ENCODE measurements at places on chromosomes 11 and 22.
A peak's percentile ranks its signal among the peaks of the same experiment; 100 is the strongest.

- no peak for DNase-seq
Observed at GRCh38 chr11:10002221-10002620, 291.8 kb downstream of the SBF2 start.

DNA sequence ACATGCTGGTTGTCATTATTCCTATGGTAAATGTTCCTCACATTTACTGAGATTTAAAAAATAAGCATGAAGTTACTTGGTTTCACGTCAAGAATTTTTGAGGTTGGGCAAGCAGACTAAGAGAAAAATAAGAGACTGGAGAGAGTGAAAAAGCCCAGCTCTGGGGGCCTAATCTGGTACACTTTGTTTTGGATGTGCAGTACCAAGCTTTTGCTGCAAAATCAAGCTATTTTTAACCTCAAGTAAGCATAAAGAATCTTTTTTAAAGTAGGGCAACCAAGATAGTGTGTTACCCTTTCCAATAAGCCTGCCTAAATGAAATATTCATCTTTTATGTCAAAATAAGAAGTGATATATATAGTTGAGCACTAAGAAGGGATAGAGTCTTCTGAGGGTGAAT, 79.4 kb upstream of the ARHGAP20 start:
- DNase-seq, result no peak

DNA sequence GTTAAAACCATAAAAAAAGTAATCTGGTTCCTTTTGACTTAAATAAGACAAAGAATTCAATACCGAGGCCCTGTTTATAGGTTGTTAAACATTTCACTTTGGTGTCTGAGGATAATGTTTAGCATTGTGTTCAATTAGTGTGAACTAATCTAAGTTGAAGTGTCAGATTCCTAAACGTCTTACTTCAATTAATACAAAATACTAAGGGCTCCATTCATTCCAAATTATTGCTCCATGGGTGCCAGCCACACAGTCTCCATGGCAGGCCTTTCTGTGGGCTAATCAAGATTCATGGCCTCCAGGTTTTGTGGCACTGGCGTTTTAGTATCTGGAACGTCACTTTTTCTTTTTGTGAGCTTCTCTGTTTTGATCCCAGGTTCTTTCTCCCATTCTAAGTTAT, 89.4 kb downstream of the TMEM135 start:
- no peak for DNase-seq

- no peak for DNase-seq
Observed at GRCh38 chr11:45021692-45022141, 71.0 kb upstream of the TP53I11 start.

DNA sequence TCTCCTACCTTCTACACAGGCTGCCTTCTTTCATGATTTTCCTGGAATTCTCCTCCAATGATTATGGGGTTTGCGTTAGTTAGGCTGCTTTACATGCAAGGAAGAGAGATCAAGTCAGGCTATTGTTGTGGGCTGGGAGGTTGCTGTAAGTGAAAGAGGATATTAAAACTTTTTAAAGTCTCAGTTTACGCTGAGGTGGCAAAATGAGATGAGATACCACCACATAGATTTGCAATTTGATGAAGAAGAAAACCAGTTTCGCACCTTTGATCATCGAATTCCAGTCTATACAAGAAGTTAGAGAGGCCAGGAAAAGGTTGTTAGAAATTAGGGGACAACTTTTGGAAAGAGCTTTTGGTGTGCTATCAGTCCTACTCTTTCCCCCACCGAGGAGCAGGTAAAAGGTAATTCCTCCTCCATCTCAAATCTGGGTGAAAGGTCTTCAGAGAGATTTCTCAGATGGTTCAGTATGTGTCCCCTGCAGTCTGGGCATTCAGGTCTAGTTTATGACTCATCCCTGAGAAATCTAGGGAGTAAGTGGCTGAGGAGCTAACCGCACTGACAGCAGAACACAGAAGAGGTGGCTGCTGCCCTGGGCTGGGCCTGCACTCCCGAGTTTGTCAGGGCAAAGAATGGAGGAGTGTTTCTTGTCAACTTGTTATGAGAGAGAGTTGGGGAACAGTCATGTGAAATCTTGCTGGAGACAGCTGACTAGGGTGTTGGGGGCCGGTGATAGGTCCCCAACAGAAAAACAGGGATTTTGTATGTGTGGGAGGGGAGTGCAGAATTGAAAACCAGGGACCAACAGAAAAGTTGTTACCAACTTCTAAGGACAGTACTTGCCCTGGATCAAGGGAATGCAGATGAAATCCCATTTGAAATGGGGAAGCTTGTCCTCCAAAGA, 34.7 kb downstream of the CCDC83 start:
- no peak for DNase-seq

- no peak for DNase-seq
Observed at GRCh38 chr11:83785942-83786341, 499.8 kb upstream of the CCDC90B start.

- no peak for DNase-seq
Observed at GRCh38 chr22:49995361-49996118, 17.0 kb downstream of the IL17REL start.

DNA sequence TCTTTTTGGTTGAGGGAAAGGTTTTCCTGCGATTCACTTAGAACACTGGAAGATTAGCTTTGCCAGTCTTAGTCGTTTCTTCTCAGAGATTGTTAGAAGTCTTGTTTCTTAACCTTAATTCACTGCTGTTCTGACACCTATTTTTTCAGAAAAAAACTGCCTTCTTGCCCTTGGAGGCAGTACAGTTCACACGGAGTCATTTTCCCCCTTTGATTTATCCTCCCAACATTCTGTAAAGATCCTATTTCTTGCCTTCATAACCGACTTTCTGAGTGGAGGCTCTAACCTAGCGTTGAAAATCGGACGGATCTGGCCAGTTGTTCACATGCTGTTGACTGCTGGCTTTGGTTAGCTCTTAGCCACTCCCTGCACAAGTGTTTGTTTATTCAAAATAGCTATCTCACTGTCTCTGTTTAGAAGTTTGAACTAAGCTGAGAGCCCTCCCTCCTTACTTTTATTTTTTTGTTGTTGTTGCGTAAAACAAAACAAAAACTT, 737 bp downstream of the BCL2L13 start:
- no peak for DNase-seq

DNA sequence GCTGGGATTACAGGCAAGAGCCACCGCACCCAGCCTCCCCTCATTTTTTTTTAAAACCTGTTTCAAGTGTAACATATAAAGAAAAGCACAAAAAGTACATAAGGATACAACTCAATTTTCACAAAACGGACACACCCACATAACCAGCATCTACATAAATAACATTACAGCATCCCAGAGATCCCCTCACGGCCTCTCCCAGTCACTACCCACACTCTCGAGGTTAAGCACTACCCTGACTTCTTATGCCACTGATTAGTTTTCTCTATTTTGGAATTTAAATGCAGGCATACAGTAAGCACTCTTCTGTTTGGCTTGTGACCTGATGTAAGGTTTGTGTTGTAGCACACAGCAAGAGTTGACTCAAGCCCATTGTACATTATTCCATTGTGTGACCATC, 82.5 kb downstream of the CLPB start:
- DNase-seq, result no peak

GRCh38 chr11:68816917-68817419, 24.7 kb downstream of the CPT1A start:
- DNase-seq, result no peak

DNA sequence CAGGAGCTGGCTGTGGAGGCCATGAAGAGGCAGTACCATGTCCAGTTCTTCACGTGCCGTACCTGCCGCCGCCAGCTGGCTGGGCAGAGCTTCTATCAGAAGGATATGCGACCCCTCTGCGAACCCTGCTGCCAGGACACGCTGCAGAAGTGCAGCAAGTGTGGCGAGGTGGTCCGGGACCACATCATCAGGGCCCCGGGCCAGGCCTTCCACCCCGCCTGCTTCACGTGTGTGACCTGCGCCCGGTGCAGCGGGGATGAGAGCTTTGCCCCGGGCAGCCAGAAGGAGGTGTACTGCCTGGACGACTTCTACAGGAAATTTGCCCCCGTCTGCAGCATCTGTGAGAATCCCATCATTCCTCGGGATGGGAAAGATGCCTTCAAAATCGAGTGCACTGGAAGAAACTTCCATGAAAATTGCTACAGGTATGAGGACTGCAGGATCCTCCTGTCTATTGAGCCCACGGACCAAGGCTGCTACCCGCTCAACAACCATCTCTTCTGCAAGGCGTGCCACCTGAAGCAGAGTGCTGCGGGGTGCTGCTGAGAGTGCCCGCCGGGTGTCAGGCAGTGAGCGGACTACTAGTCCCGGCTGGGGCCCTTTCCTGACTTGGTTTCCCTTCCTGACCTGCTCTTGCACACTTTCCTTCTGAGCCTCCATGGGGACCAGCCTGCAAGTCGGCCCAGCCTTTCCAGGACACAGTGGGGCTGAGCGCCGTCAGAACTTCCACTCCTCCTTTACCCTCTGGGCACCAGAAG, 22.0 kb upstream of the PHF21A start:
- no peak for DNase-seq

DNA sequence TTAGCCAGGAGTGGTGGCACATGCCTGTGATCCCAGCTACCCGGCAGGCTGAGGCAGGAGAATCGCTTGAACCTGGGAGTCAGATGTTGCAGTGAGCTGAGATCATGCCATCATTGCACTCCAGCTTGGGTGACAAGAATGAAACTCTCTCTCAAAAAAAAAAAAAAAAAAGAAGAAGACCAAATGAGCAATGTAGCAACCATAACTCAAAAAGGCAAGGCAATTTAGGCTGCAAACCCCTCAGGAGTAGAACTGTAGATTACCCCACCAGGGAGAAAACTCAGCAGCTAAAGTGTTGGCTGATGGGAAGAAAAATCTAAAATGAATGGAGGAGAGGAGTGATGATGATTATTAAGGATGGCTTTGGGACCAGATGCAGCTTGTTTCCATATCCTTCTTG, 256.7 kb upstream of the UBASH3B start:
- no peak for DNase-seq

DNA sequence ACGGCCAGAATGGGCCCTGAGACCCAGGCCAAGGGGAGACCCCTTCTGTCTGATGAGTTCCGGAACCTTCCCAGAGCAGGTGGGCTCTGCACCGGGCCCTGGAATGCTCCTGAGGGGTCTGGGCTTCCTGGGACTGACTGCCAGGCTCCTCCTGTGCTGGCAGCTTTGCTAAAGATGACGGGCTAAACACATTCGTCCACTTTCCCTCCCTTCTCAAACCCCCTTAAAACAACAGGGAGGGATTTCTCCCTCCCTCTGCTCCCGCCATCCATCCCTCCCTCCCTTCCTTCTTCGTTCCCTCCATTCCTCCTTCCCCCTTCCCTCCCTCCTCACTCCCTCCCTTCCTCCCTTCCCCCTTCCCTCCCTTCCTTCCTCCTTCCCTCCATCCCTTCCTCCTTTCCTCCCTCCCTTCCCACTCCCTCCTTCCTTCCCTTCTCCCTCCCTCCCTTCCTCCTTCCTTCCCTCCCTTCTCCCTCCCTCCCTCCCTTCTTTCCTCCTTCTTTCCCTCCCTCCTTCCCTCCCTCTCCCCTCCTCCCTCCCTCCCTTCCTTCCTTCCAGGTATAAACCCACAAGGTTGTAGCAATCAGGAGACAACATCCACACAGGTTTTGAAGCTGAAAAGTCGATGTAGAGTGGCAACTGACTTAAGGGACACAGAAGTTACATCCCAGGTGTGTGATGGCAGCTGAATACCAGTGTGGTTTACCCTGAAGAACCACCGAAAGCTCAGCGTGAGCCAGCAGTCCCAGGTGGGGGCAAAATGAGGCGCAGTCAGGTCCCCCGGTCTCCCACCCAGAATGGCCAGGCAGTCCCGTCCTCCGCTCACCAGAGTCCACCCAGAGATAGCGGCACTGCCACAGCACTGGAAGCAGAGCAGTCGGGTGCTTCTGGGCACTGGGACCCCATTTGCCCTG, 18.8 kb upstream of the MGAT3 start:
- DNase-seq, result no peak

DNA sequence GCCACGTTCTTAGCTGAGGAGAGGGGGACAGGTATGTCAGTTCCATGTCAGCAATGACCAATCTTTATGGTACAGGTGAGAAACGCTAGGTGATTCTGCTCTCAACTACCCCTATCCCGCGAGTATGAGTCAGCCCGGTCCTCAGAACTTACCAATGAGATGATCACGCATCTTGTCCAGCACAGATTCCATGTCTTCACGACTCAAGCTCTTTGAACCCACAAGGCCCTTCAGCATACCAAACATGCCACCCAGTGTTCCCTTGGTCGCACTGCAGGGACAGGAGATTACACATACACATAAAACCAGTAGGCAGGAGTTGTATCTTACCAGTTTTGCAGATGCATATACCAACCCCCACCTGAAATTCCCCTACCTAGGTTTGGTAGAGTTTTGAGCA, 2.9 kb downstream of the SRPRA start:
- DNase-seq, result no peak

DNA sequence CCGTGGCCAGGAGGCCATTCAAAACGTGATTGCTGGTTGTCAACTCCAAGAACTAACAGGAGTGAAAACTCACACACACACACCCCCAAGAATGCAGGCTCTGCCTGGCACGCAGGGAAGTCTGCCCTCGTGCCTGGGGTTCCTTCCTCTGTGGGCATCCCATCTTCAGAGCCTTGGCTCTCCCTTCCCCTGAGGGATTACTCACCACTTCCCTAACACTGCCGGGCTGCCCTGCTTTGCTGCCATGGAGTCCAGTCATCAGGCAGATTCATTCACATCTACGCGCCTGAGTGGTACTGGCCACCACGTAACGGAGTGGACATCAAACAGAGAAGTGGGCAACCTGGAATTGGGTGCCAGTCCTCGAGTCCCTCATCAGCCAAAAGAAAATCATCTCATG, 120.7 kb upstream of the TMEM45B start:
- no peak for DNase-seq

- DNase-seq, result no peak
Observed at GRCh38 chr11:25247336-25247735, 750.5 kb downstream of the LUZP2 start.

DNA sequence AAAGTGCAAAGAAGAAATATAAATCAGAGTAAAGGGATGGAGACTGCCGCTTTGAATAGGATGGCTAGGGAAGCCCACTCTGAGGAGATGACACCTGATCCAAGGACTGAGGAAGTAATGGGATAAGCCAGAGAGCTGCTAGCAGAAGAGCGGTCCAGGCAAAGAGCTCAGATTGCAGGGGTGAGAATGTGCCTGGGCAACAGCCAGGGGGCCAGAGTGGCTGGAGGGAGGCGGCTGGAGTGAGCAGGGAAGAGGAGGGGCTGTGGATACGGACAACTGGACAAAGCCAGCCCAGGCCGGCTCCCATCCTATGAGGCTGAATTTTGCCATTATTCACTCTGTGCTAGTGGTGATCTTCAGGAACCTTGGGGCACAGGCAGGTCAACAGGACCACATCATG, 360.3 kb upstream of the SYN3 start:
- DNase-seq, result no peak

GRCh38 chr11:120334894-120335462, 1.2 kb upstream of the ARHGEF12 start:
- DNase-seq, result peak; percentile 53
